ENCODE measurements at places on chromosomes 6 and 20. TPM values are rescaled to one million over a fixed set of nuclear protein-coding genes. Genes with fewer than 3 reads are reported as not detected.

The GRIK2 gene
- not detected for total RNA-seq

The PRICKLE4 gene
- 0.87 TPM for total RNA-seq

The MATN4 gene
- 0.13 TPM for total RNA-seq

The LY6G6C gene
- not detected for total RNA-seq

The SSTR4 gene
- total RNA-seq: not detected

The TRDN gene
- total RNA-seq: 0.20 TPM

The GPR63 gene
- 3.6 TPM for total RNA-seq

The ITCH gene
- total RNA-seq: 41.6 TPM

Data from K562 (cell line).